ENCODE measurements at places on chromosomes 2 and 18. TPM values are rescaled to one million over a fixed set of nuclear protein-coding genes. Genes with fewer than 3 reads are reported as not detected.

The ANKRD23 gene
- 11.2 TPM for total RNA-seq

The G6PC2 gene
- not detected for total RNA-seq

The GKN2 gene
- total RNA-seq, result not detected

The FAM168B gene
- 56.1 TPM for total RNA-seq

The MOCOS gene
- total RNA-seq, result 0.30 TPM

The EGR4 gene
- total RNA-seq, result 0.52 TPM

The RTP5 gene
- total RNA-seq, result 0.12 TPM

The ANKRD30BL gene
- total RNA-seq, result not detected

The SLC66A3 gene
- total RNA-seq, result 18.8 TPM

The RBKS gene
- 7.0 TPM for total RNA-seq

The SERPINB13 gene
- not detected for total RNA-seq

The CNTNAP5 gene
- total RNA-seq, result not detected

The ZCCHC2 gene
- total RNA-seq, result 69.3 TPM

The ITGB6 gene
- total RNA-seq, result not detected

The MEP1B gene
- total RNA-seq, result not detected

The MDH1 gene
- 95.7 TPM for total RNA-seq

The SAG gene
- total RNA-seq, result 0.25 TPM

The PROKR1 gene
- not detected for total RNA-seq

The ATAD2B gene
- total RNA-seq, result 52.3 TPM

The PLGLB1 gene
- 5.9 TPM for total RNA-seq

The PELI1 gene
- total RNA-seq, result 171 TPM

The IL1RL1 gene
- 0.99 TPM for total RNA-seq

The CXCR4 gene
- 1,429 TPM for total RNA-seq

The RNF152 gene
- 0.18 TPM for total RNA-seq

The EMX1 gene
- not detected for total RNA-seq

The PRKCE gene
- total RNA-seq, result 17.6 TPM

The MFF gene
- 49.3 TPM for total RNA-seq

The IL36G gene
- total RNA-seq, result not detected

The RUFY4 gene
- total RNA-seq, result 0.77 TPM

The TWIST2 gene
- total RNA-seq, result not detected

The SP140 gene
- total RNA-seq, result 68.2 TPM

The LHCGR gene
- not detected for total RNA-seq

The TNS1 gene
- total RNA-seq, result 0.80 TPM

The CD8B2 gene
- not detected for total RNA-seq

The C2orf78 gene
- not detected for total RNA-seq

The TTN gene
- total RNA-seq, result 26.4 TPM

The FOXI3 gene
- total RNA-seq, result not detected

The UGT1A10 gene
- total RNA-seq, result not detected

The NPHP1 gene
- 0.16 TPM for total RNA-seq

The CRYGD gene
- total RNA-seq, result not detected

The LYG2 gene
- not detected for total RNA-seq

The GALR1 gene
- not detected for total RNA-seq

The PKP4 gene
- total RNA-seq, result 28.9 TPM

The L3MBTL4 gene
- 0.80 TPM for total RNA-seq

The CPO gene
- not detected for total RNA-seq

The ATG16L1 gene
- 87.3 TPM for total RNA-seq

The OR6B2 gene
- total RNA-seq, result not detected

The LONRF2 gene
- total RNA-seq, result 0.12 TPM
